ENCODE measurements at places on chromosomes 6 and 20.
A peak's percentile ranks its signal among the peaks of the same experiment; 100 is the strongest.

DNA sequence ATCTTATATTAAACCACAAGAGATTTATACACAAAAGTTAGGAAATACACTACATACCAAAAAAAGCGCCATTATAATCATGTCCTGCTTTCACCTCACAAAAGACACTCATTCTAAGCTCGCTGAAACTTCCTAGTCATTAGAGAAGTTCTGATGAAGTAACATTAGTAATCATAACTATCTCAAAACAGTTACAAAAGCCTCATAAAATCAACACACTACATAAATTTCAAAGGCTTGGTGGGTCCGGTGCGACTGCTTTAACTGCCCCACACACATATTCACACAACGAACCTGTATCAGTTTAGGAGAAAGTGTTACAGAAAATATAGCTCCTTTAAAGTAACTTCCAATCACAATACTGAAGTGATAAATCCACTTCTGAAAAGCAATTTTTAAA lies 1.9 kb downstream of the PHIP start:
- peaks cover 7% of the 10 kb centered on the region for H3K4me1 ChIP-seq
- H3K27ac ChIP-seq, result peak overlapping the region; percentile 65
- peaks cover 7% of the 10 kb centered on the region for H3K27me3 ChIP-seq
- peak; percentile 33 for DNase-seq

GRCh38 chr20:46967646-46968045 lies 73.0 kb downstream of the EYA2 start:
- no peak overlapping the region for H3K4me3 ChIP-seq
- H3K4me1 ChIP-seq, result no peaks in the 10 kb centered on the region
- H3K36me3 ChIP-seq, result no peaks in the 10 kb centered on the region
- H3K27ac ChIP-seq, result no peak overlapping the region
- no peak for DNase-seq

DNA sequence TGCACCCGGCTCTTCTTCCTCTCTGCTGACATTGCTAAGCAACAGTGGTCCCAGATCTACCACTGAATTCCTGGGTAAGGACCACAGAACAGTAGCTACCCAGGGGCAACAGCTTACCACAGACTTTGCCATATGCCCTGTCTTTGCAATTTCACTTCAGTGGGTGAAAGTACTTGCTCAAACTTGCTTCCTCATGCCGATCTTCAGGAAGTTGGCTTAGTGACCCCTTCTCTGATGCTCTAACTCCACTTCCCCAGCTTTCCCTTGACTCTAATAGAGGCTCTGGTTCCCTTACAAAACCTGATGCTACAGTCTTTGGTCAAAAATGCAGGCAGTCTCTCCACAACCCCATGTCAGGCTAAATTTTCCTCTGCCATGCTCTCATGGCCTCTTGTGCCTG lies 3.3 kb upstream of the TAAR5 start:
- H3K36me3 ChIP-seq, result no peaks in the 10 kb centered on the region
- no peaks in the 10 kb centered on the region for H3K27me3 ChIP-seq
- H3K4me3 ChIP-seq, result no peak overlapping the region

DNA sequence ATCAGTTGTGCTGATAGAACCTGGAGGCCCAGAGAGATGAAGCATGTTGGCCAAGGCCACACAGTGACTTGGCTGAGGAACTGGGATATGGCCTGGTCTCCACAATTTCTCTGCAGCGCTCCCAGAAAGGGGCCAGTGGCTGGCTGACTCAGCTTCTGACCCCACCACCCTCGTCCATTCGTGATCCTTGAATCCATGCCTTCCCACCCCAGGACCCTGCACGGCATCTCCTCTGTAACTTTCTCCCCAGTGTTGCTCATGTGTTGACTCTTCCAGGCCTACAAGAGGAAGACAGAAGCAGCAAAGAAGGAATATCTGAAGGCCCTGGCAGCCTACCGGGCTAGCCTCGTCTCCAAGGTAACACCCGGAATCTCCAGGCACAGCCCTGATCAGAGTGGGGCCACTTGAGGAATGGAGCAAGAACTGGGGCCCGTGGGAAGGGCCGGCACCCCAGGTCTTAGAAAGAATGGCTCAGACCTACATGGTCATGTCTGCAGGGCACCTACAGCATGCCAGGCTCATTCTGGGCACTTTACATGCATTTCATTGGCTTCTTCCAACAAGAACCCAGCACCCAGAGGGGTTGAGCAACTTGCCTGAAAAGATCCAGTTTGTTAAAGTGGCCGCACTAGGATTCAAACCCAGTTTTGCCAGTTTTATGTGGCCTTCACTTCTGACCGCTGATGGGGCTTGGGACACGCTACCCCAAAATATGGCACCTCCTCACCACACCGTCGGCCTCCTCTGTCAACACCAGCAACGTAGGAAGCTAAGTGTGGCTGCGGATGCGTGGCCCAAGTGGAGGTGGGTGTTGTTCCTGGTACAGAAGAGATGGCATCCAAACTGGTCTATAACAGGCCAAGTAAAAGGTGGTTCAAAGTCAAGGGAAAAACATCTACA lies 122.2 kb downstream of the JPH2 start:
- DNase-seq, result no peak
- H3K4me3 ChIP-seq, result no peak overlapping the region
- no peak overlapping the region for H3K27ac ChIP-seq
- no peaks in the 10 kb centered on the region for H3K4me1 ChIP-seq

GRCh38 chr20:19440660-19441527 lies 228.5 kb downstream of the SLC24A3 start:
- no peaks in the 10 kb centered on the region for H3K4me1 ChIP-seq
- no peak overlapping the region for H3K4me3 ChIP-seq
- no peaks in the 10 kb centered on the region for H3K36me3 ChIP-seq

GRCh38 chr20:10219452-10219791 lies 792 bp downstream of the SNAP25 start:
- no peaks in the 10 kb centered on the region for H3K27me3 ChIP-seq
- peaks cover 13% of the 10 kb centered on the region for H3K4me1 ChIP-seq
- peak overlapping the region; percentile 47 for H3K4me3 ChIP-seq
- H3K27ac ChIP-seq, result no peak overlapping the region

DNA sequence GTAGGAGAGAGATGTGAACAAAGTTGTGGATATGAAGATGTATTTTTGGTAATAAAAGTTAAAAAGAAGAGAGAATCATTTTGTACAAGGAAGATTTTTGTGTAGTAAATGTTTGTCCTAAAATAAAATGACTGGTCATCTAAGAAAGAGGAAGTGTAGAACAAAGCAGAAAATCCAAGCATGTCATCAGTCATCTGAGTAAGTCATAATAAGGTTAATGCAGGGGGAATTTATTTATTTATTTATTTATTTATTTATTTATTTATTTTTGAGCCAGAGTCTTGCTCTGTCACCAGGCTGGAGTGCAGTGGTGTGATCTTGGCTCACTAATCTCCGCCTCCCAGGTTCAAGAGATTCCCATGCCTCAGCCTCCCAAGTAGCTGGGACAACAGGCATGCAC lies 15.7 kb upstream of the CGA start:
- H3K4me1 ChIP-seq, result no peaks in the 10 kb centered on the region
- no peak for DNase-seq
- no peak overlapping the region for H3K27ac ChIP-seq
- no peaks in the 10 kb centered on the region for H3K36me3 ChIP-seq
- no peak overlapping the region for H3K4me3 ChIP-seq

GRCh38 chr20:2749343-2749950 lies 51.0 kb downstream of the CPXM1 start:
- H3K27ac ChIP-seq, result no peak overlapping the region
- no peaks in the 10 kb centered on the region for H3K27me3 ChIP-seq
- H3K4me1 ChIP-seq, result peaks cover 26% of the 10 kb centered on the region
- peaks cover 10% of the 10 kb centered on the region for H3K36me3 ChIP-seq

DNA sequence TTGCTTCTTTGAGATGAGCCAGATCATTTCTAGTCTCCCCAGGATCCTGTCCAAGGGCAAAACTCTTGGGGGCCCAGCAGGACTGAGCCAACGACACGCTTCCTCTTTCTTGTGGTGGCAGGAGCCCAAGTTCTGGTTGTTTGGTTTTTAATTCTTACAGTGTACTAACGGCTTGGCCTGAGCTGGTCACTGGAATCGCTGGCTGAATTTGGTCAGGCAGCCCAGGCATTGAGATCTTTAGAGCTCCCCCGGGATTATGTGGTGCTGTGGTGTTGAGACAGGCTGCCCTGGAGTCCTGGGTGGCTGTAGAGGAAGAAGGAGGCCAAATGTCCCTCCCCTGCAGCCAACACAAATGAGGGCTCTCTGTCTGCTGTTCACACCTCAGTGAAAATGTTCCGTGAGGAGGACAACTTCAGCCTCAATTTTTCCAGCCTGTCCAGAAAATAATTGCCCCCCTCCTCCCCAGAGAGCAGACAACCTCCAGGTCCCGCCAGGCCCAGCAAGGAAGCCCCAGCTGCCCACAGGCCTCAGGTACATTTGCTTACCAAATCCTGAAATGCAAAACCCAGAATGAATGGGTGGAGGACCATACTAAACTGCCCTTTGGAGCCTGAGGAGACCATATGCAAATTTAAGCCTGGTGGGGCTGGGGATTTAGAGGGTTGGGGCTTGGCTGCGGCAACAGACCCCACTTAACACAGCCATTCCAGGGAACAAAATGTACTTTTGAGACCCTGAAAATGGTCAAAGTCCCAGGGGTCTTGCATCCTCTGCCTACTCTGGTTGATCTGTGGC lies 23.6 kb downstream of the BNIP5 start:
- H3K4me3 ChIP-seq, result no peak overlapping the region
- no peaks in the 10 kb centered on the region for H3K36me3 ChIP-seq
- no peak for DNase-seq
- H3K4me1 ChIP-seq, result no peaks in the 10 kb centered on the region
- H3K27me3 ChIP-seq, result peaks cover 10% of the 10 kb centered on the region

- no peak overlapping the region for H3K4me3 ChIP-seq
- no peaks in the 10 kb centered on the region for H3K27me3 ChIP-seq
- no peaks in the 10 kb centered on the region for H3K4me1 ChIP-seq
- DNase-seq, result peak; percentile 33
These were observed 219.0 kb downstream of the ERMARD start for GRCh38 chr6:169970306-169970988.

GRCh38 chr6:110318971-110319370 lies 39.2 kb downstream of the METTL24 start:
- DNase-seq, result no peak
- H3K4me1 ChIP-seq, result 0 out of 2 replicates have a peak, but pooled peaks cover 4% of the 10 kb centered on the region

- H3K4me3 ChIP-seq, result peak overlapping the region; percentile 26
- no peaks in the 10 kb centered on the region for H3K36me3 ChIP-seq
- peaks cover 52% of the 10 kb centered on the region for H3K27me3 ChIP-seq
- peak; percentile 44 for DNase-seq
- 0 out of 2 replicates have a peak, but pooled peaks cover 6% of the 10 kb centered on the region for H3K4me1 ChIP-seq
These were observed 17.5 kb upstream of the ZSCAN9 start for GRCh38 chr6:28207510-28208110.

DNA sequence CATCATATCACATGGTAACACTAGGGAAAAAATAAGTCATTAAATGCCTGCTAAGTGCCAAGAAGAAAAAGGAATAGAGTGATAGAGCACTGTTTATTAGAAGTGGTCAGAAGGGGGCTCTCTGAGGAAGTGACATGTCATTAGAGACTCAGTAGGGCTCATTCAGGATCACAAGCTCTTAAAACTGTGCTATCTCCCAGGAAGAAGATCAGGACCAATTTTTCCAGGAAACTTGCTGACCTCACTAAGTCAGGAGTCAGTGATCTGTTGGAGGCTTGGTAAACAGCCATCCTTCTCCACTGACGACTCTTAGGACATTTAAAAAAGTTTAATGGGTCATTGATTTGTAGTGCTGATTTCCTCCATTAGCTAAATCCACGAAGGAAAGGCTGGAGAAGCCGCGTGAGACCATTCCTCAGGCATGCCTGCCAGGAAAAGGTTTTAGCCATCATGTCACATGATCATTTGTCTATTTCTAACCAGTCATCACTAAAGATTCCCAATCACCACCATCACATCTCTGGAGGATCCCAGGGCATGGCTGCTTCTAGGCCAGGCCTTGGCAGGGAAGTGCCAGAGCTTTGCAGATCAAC lies 5.9 kb upstream of the PTPN1 start:
- H3K27me3 ChIP-seq, result no peaks in the 10 kb centered on the region
- H3K4me3 ChIP-seq, result no peak overlapping the region
- H3K27ac ChIP-seq, result no peak overlapping the region
- no peaks in the 10 kb centered on the region for H3K36me3 ChIP-seq
- DNase-seq, result no peak
- H3K4me1 ChIP-seq, result peaks cover under 1% of the 10 kb centered on the region

- no peaks in the 10 kb centered on the region for H3K36me3 ChIP-seq
- no peak for DNase-seq
- H3K4me1 ChIP-seq, result no peaks in the 10 kb centered on the region
These were observed 925.0 kb upstream of the MAN1A1 start for GRCh38 chr6:120274547-120274946.

DNA sequence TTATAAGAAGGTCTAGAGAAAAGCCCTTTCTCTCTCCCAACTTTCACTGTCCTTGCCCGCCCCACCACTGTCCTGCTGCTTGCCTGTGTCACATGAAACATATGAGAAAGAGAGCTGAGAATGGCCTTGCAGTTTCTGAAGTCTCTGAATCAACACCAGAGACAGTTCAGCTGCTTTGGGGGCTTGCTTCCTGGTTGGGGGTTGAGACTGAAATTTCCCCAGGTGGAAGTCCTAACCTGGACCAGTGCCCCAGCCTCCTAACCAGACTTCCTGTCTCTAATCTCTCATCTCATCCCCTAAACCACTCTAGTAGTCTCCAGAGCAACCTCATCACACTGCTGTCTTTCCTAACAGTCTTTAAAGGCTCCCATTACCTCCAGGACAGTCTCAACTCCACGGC lies 10.7 kb downstream of the TRAM2 start:
- H3K4me1 ChIP-seq, result peaks cover 20% of the 10 kb centered on the region
- H3K4me3 ChIP-seq, result no peak overlapping the region
- no peaks in the 10 kb centered on the region for H3K27me3 ChIP-seq
- no peak for DNase-seq
- peaks cover 52% of the 10 kb centered on the region for H3K36me3 ChIP-seq

DNA sequence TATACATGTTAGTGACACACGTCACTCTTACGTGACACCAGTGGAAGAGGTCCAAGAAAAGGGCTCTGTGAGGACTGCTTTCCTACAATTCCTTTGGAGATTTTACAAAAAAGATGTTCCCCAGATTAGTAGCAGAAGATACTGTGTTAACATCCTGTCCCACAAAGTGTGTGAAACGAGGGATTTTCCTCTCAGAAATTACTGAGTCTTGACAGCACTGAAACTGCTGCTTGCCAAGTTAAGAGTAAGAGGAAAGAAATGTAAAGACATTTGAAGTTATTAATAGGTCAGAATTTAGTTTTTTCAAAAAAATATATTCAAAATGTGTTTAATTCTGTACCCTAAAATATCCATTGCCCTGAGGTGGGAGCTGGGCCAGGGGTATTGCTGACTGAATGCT lies 58.8 kb upstream of the MAP7 start:
- peaks cover 65% of the 10 kb centered on the region for H3K4me1 ChIP-seq
- no peak for DNase-seq
- no peaks in the 10 kb centered on the region for H3K27me3 ChIP-seq

GRCh38 chr20:63376283-63377250 lies 15.4 kb upstream of the CHRNA4 start:
- no peaks in the 10 kb centered on the region for H3K4me1 ChIP-seq
- H3K27me3 ChIP-seq, result peaks cover 55% of the 10 kb centered on the region
- H3K27ac ChIP-seq, result no peak overlapping the region
- H3K4me3 ChIP-seq, result no peak overlapping the region
- no peaks in the 10 kb centered on the region for H3K36me3 ChIP-seq
- no peak for DNase-seq

GRCh38 chr6:73388800-73389512 lies 5.7 kb upstream of the DDX43 start:
- no peaks in the 10 kb centered on the region for H3K36me3 ChIP-seq
- peak; percentile 61 for DNase-seq
- H3K27me3 ChIP-seq, result no peaks in the 10 kb centered on the region

All from SJSA1 (cell line).